T47D (cell line): ENCODE measurements at places on chromosomes 7 and 10.

DNA sequence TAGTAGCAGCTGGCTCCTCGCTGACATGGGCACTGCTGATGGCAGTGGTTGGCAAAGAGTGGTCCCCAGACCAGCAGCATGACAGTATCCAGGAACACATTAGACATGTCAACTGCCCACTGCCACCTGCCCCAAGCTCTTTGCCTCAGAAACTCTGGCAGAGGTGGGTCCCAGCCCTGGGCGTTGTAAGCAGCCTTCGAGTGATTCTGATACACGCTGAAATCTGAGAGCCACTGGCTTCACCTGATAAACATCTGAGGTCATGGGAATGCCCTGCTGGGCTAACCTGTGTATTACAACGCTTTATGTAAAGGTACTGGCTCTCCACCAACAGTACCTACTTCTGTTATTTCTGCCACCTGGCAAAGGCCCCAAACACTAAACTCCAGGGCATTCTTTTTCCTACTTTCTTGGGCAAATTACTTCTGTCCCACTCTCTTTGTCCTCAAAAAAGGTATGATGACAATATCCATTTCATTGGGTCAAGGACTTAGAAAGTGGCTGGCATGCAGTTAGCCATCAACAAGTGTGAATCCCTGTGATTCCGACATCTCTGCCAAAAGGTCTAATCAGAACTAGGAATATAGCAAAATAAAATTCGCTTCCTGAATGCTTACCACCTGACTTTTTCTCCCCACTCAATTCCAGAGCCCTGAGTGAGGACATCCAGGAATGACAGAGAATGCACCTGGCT is 9.2 kb downstream of the SGMS1 start:
- DNase-seq, result no peak

- no peak for DNase-seq
Measured at GRCh38 chr7:67512481-67512880, 515.8 kb downstream of the TYW1 start.

- DNase-seq, result peak; percentile 42
Measured at GRCh38 chr10:60820093-60820754, 41.9 kb downstream of the CDK1 start.

GRCh38 chr7:115068220-115068619 is 146.3 kb downstream of the MDFIC start:
- DNase-seq, result no peak

DNA sequence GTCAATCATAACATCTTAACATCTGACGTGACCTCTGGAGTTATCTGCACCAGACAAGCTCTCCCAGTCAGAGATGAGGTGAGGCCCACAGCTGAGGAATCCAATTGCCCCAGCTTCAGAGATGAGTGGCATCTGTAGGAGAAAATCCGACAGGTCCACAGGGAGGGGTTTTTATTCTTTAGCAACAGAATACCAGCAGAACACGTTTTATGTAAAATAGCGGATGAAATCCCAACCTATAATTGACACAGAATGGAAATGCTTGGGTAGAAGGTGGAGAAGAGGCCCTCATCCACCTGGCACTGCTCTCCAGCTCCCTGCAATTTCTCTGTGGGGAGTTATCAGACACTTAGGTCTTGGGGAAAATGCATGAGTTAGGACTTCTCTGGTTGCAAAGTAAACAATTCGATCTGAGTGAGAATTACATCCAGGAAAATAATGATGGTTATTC is 144.2 kb upstream of the NRP1 start:
- DNase-seq, result no peak

- no peak for DNase-seq
Measured at GRCh38 chr10:114508376-114508775, 104.1 kb upstream of the AFAP1L2 start.

GRCh38 chr7:93575555-93576399 is 1.3 kb upstream of the CALCR start:
- DNase-seq, result no peak
